ENCODE measurements at places on chromosomes 4 and X.

DNA sequence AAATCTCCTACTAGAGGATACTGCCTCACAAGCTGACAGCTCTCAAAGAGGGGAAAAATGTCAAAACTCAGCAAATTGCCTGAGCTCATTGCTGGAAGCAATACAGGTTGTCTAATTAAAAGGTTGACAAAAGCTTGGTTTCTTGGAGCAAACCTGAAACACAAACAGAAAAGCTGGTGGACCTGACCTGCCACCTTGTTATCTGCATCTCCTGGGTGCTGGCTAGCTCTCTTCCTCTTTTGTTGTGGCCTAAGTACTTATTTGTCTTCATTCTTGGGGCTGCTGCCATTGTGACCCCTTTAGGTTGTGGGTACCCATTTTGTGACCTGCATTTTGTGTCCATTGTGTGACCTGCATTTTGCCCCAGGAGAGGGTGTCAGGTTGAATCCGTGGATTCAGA, 184.5 kb downstream of the KIT start:
- no peak for DNase-seq

DNA sequence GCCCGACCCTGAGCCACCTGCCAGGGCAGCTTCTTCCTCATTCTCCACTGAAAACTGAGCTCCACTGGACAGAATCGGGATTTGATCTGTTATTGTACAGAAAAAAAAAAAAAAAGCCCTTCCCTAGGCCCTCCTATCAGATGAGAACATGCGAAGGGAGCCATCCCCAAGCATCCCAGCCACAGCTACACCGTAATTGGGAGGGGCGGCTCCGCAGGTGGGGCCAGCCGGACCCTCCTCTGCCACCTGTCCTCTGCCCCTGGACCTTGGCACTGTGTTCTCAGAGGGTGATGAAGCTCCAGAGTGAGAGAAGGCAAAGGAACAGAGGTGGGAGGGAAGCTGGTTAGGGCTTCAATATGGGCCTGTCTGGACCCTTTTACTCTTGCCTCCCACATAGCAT, 240.0 kb upstream of the PSAPL1 start:
- no peak for DNase-seq

- no peak for DNase-seq
Observed at GRCh38 chr4:6345096-6345830, 75.6 kb downstream of the WFS1 start.

GRCh38 chr4:75644095-75644494, 13.8 kb upstream of the CDKL2 start:
- DNase-seq, result no peak

- no peak for DNase-seq
Observed at GRCh38 chr4:125104616-125105015, 210.1 kb upstream of the FAT4 start.
